ENCODE measurements at places on chromosomes 13 and 19.
A peak's percentile ranks its signal among the peaks of the same experiment; 100 is the strongest.

- peak; percentile 88 for DNase-seq
Observed at GRCh38 chr19:510606-511100, 3.4 kb downstream of the TPGS1 start.

GRCh38 chr13:48319531-48320398, 16.2 kb downstream of the RB1 start:
- no peak for DNase-seq

DNA sequence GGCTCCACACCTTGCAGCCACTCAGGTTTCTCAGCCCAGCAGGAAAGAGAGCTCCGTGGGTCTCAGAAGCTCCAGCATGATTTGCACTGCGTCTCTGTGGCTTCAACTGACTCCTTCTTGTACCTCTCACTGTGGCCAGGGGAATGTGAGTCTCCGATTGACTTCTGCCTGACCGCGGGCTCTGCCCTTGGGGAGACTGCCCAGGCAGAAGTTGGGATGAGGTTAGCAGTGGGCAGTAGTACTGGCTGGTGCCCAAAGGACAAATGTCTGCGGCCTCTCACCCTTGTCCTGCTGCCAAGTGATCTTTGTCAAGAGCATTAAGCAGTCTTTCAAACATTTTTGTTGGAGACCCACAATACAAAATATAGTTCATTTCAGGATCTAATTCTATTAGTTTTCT, 34.4 kb upstream of the FXYD3 start:
- no peak for DNase-seq

DNA sequence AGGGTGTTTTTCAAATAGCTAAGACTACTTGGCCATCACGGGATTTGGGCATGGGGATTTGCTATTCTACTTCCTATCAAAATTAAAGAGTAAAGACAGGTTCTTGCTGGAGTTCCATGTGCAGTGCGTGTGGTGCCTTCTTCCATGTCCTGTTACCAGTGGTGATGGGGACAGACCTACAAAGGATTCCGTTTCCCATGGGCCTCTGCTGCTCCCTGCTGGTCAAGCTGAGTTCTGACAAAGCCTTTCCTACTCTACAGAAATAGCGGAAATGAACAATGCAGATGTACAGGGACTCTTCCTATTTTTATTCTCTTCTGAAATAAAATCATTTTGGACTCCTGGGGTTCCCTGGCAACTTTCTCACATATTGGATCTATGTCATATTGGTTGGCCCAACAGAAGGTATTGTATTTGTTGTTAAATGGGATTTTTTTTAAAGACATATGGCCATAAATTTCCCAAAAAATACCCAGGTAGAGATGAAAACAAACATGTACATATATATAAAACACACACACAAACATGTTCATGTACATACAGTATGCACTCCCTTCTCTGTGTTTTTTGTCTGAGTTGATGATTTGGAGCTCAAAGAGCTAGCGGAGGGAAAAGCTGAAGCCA, 90.5 kb upstream of the SLC15A1 start:
- DNase-seq: peak; percentile 37

DNA sequence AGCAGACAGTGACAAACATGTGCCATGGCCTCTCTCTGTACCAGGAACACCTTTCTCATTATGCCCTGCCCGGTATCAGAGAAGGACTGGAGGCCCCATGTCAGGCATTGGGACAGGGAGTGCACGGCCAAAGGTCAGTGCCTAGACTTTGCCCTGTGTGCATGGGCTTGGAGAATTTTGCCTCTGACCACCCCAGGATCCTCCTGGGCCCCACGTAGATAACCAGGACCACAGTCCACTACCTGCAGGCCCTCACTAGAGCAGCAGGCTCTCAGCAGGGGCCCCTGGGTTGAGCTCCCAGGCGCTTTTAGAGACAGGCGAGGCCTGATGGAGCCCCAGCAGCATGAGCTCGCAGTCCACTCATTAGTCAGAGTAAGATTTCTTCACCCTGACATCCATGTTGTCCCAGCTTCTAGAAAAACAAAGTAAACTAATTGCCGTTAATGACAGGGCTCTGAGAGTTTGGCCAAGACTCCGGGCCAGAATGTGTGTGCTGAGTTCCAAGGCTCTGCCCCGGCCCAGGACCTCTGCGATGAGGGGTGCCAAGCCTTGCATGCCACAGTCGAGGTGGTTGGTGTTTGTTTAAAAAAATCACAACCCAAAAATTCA, 42.7 kb downstream of the CAPN12 start:
- no peak for DNase-seq

DNA sequence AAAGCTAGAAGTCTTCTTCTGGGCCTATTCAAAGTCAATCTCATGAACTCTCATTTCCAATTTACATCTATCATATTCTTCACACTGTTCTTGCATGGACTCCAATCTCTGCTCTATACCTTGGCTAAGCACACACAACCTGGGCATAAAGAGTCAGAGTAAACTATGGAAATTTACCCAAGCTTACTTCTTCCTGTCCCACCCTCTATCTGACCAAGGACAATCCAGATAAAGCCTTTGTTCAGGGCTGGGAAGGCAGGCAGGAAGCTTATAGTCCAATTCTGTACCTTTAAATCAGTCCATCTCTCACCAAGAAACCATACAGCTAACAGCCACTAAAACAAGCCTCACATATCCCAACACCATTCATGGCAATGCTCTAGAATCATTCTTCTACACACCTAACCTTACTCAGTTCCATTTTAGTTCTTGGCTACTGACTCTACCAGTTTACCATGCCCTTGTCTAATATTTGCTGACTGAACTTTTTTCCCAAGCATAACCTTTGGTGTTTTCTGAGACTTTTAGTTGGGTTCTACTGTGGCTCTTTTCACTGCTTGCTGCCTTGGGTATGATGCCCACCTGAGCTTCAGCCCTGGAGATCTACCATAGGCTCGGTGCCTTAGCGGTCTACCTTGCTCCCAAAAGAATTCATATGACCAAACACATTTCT, 38.9 kb downstream of the N4BP2L2 start:
- no peak for DNase-seq

DNA sequence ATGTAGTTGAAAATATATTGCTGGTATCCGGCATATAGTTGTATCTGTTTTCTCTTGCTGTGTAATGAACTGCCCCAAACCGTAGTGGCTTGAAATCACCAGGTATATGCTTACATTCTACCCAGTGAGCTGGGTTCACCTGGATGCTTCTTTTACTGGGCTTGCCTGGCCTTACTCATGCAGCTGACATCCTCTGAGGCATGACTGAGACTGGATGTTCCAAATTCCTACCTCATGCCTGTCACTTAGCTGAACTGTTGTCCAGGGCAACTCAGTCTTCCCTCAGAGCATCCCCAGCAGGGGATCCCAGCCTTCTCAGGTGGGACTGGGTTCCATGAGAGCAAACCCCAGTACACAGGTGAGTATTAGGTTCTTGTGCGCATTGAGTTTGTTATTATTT, 66.8 kb downstream of the IFT88 start:
- no peak for DNase-seq

GRCh38 chr19:30136611-30137195, 194.7 kb downstream of the URI1 start:
- DNase-seq: no peak

DNA sequence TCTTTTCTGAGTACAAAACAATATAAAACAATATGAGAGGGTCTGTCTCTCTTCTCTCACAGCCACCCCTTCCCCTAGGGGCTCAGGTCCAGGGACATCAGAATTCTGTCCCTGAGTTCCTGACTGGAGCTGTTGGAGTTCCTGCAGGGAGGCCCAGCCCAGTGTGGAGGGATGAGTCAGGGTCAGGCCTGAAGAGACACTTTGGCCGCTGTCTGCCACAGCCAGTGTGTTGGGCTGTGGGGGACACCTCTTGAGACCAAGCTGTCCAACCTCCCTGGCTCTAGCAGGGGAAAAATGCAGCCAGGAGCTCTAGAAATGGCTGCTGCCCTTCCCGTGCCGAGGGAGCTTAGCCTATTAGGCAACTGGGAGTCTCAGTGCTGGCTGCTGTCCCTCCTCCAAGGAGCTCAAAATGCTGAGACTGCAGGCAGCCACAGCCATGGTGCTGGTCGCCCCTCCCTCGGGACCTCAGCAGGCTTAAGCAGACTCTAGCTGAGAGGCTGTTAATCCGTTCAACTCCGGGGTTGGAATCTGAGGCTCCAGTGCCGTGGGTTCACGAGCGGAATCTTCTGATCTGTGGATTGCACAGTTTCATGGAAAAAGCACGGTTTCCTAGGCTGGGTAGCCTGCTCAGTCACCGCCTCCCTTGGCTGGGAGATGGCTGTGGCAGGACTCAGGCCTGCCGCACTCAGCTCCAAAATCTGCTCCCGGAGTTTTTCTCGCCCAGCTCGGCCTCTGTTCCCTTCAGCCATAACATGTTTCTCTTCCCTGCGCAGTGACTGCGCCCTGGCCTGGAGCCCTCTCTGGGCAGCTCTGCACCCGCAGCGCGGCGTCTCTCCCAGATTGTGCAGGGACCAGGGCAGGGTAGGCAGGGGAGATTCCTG, 3.8 kb upstream of the ZNF626 start:
- DNase-seq: no peak

GRCh38 chr19:44752816-44753625, 4.5 kb downstream of the BCL3 start:
- peak; percentile 92 for DNase-seq

GRCh38 chr13:21973437-21974125, 302.7 kb downstream of the FGF9 start:
- no peak for DNase-seq

DNA sequence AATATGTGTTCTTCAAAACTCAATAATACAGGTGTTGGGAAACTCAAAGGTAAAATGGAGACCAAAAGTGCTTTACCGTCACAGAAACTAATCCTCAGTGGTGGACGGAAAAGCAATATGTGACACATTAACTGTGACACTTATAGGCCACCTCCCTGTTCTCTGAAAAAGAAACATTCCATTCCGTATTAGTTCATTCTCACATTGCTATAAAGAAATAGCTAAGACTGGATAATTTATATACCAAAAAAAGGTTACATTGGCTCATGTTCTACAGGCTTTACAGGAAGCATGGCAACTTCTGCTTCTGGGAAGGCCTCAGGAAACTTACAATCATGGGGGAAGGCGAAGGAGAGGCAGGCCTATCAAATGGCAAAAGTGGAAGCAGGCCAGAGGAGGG, 435.3 kb upstream of the HTR2A start:
- no peak for DNase-seq

Measured in T follicular helper cell (primary cell).